ENCODE measurements at places on chromosomes 3 and 15.
A peak's percentile ranks its signal among the peaks of the same experiment; 100 is the strongest.

GRCh38 chr15:93382200-93382820, 293.3 kb upstream of the RGMA start:
- DNase-seq = no peak

- no peak for DNase-seq
Observed at GRCh38 chr3:161548301-161548700, 51.7 kb downstream of the OTOL1 start.

DNA sequence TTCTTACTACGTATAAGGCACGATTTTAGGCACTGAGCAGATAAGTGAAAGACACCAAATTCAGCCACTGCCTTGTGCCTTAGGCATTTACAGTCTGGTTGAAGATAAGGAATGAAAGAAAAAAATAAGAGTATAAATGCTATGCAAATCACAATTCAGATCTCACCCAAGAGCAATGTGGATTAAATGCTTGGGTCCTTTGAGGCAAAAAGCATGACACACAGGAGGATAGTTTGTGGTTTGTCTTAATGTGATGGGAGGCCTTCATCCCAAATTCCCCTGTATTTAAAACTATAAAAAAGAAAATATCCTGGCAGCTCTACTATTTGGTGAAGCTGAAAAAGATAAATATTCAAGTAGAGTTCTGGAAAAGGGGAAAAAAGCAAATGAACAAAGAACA, 79.8 kb downstream of the TGFBR2 start:
- DNase-seq = no peak

GRCh38 chr15:100083572-100083971, 258.2 kb downstream of the ADAMTS17 start:
- no peak for DNase-seq

GRCh38 chr15:84862214-84862975, 22.1 kb upstream of the SLC28A1 start:
- no peak for DNase-seq

- DNase-seq = no peak
Observed at GRCh38 chr3:41330465-41330864, 131.2 kb downstream of the CTNNB1 start.

DNA sequence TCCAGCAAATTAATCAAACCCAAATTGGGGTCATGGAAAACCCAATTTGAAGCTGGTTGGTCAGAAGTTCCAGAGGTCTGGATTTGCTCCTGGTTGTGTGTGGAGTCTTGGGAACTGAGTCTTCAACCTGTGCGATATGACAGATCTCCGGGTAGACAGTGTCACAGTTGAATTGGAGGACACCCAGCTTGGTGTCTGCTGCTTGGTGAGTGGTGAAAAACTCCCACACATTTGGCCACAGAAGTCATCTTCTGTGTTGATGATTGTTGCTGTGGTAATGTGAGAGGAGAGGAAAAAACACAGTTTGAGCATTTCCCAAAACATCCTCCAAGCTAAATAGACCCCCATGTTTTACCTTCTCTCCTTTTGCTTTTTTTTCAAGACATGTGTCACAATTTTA, 218.1 kb downstream of the TP63 start:
- DNase-seq = no peak

GRCh38 chr3:158783051-158783450, 18.8 kb upstream of the MFSD1 start:
- no peak for DNase-seq

GRCh38 chr3:133674290-133674919, 12.7 kb upstream of the TOPBP1 start:
- DNase-seq = no peak

GRCh38 chr3:61358364-61358763, 107.1 kb upstream of the FHIT start:
- no peak for DNase-seq

DNA sequence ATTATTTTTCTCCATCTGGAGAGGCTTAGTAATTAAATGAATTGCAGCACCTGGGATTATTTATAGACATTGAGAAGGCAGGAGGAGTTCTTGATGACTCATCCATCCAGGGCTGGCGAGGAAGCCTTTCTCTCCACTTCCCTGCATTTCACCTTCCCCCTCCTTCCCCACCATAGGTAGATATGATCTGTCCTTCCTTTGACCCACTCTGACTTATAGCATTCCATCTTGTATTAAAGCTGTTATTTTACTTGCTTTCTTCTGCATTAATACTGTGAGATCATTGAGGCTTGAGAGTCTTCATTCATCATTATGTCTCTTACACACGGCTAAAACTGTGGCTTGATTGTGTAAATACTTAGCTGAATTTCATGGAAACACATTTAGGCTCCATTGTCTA, 288.8 kb downstream of the FEZF2 start:
- DNase-seq = no peak

GRCh38 chr3:155179966-155180757, 100.0 kb downstream of the MME start:
- DNase-seq = no peak

GRCh38 chr3:146803745-146804144, 198.6 kb upstream of the PLSCR5 start:
- no peak for DNase-seq

DNA sequence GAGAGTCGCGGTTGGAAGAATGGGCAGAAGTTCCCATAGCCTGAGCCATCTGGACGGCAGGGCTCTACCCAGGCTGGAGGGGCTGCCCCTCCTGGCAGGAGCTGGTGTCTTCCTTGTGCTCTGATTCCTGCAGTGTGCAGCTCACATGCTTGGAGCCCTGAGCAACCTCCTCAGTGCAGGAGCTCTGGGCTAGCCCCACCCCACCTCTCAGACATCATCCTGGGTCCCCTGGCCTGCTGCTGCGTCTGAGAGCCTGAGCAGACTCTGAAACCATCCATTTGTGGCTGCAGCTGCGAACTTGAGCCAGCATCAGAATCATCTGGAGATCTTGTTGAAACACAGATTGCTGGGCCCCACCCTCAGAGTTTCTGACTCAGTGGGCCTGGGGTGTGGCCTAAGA, 42.8 kb downstream of the POMGNT2 start:
- no peak for DNase-seq

GRCh38 chr3:33041909-33042308, 55.0 kb downstream of the GLB1 start:
- no peak for DNase-seq

- no peak for DNase-seq
Observed at GRCh38 chr15:37038716-37039106, 61.6 kb downstream of the MEIS2 start.

DNA sequence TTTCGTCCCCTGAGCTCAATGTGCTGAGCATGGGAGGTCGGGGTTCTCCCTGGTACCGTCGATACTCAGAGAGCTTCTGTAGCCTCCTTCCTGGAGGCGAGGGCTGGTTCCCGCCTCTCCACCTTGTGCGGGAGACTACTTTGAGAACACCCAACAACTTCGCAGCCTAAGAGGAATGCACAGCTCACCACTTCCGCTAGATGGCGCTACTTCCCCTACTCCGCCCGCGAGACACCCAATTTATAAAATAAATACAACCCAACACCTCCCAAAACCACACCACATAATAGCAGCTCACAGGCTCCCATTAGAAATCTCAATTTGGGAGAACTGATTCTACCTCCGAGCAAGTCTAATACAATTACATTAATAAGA, 1.2 kb downstream of the RGMA start:
- peak; percentile 48 for DNase-seq

DNA sequence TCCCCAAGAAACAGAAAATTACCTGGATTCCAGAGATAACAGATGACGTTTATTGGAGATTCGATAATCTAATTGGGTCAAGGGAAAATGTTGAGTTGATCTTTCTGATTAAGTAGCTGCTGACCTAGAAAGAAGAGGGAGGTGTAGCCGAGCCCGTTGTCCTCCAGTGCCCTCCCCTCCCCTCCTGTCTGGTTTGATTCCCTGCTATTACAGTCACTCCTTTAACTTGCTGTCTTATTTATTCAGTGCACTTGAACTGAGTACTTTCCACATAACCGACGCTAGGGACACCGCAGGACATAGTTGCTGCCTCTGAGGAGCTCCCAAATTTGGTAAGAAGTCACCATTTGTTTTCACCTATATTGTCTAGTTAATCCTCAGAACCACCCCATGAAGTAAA, 103.7 kb downstream of the AQP9 start:
- DNase-seq = no peak

DNA sequence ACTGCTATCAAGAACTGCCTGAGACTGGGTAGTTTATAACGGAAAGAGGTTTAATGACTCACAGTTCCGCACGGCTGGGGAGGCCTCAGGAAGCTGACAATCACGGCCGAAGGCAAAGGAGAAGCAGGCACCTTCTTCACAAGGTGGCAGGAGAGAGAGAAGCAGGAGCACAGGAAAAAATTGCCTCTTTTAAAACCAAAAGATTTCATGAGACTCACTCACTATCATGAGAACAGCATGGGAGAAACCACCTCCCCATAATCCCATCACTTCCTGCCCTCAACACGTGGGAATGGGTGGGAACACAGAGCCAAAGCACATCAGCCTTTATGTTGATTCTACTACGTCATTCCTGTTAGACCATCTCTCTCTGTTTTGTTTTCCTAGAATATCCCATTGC, 650.9 kb upstream of the SEMA6D start:
- no peak for DNase-seq

DNA sequence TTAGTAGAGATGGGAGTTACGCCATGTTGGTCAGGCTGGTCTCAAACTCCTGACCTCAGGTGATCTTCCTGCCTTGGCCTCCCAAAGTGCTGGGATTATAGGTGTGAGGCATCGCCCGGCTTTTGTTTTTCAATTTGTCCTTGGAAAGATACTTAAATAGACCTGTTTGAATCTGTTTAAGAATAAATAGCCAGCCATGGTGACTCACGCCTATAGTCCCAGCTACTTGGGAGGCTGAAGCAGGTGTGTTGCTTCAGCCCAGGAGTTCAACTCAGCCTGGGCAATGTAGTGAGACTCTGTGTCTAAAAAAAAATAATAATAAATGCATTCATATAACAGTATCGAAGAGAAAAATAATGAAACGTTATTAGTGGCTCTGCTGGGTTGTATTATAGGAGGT, 17.3 kb downstream of the SNAPC5 start:
- DNase-seq = no peak

GRCh38 chr3:73326396-73326795, 264.9 kb downstream of the EBLN2 start:
- no peak for DNase-seq

GRCh38 chr3:23594066-23594465, 211.7 kb upstream of the UBE2E1 start:
- DNase-seq = no peak

GRCh38 chr3:121481106-121481880, 64.5 kb downstream of the POLQ start:
- no peak for DNase-seq
